Omental fat pad (tissue), 4 donors: ENCODE measurements at places on chromosomes 6 and 20.

GRCh38 chr6:1766654-1767053 lies 156.9 kb downstream of the FOXC1 start:
- DNase-seq: peak; percentile 35

GRCh38 chr6:11062715-11063114 lies 18.6 kb upstream of the ELOVL2 start:
- DNase-seq: no peak

DNA sequence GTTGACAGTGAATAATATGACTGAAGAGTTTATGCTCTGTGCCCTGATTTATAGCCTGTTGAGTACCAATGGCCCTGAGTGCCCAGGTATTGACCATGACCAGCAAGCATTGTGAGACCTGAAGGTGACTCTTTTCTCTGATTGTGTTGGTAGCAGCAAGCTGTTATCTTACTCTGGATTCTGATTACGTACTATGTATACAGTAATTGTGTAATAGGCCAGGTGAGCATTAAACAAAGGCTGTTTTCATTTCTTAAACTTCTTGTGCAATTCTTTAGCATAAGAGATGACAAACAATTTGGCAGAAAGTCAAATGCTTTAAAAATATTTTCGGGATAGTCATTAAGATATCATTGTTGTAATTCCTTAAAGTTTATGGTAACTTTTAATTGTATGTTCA lies 111.7 kb upstream of the PTPRK start:
- no peak for DNase-seq

- DNase-seq: no peak
Observed at GRCh38 chr6:156851454-156851921, 74.3 kb downstream of the ARID1B start.

- DNase-seq: no peak
Observed at GRCh38 chr6:16274483-16274882, 36.1 kb downstream of the GMPR start.

DNA sequence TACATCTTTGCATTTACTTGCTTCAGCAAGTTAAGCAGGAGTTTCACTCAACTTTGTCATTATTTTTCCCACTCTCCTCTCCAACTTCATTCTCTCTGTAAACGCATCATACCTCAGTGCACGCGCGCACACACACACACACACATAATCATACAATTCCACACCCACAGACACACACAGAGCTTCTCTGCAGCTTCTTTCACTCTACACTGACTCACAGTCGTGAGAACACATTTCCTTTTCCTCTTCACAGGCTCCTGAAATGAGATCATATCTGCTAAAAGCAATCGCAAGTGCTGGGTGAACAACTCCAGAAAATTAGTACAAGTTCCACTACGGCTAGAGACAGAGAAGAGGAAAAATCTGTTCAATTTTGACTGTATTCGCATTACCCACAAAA lies 215.4 kb downstream of the PTPRT start:
- DNase-seq: no peak

GRCh38 chr6:84057908-84058307 lies 24.3 kb downstream of the MRAP2 start:
- DNase-seq: no peak

DNA sequence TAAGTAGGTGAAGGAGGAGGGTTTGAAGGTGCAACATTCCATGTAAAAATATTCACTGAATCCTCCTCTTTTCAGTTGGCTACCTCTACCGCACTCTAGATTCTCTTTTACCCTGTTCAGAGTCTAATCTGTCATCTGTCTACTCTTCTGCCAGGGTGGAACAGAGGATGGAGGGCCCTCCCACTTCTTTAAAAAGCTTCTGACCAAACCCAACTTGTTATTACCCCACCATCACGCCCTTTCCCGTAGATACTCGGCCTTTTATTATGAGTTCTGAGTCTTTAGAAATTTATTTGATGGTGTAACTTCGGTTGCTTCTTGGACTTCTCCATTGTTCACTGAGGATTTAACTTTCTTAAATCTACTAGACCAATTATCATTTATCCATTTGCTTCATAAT lies 11.7 kb downstream of the STX11 start:
- DNase-seq: no peak

DNA sequence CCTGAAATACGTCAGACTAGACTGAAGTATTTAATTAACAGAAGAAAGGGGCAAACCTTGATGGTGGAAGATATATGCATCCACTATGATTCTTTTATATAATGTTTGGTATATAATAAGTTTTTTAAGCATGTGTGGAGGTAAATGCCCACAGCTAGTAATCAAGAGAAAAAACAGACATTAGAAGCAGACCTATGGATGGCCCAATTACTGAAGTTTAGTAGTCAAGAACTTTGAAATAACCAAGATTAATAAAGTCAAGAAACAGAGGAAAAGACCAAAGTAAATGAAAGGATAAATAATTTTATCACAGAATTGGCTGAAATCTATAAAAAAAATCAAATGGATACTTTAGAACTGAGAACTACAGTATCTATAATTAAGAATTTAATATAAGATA lies 15.3 kb downstream of the TTI1 start:
- DNase-seq: no peak

GRCh38 chr6:3442431-3443220 lies 14.2 kb downstream of the SLC22A23 start:
- no peak for DNase-seq

DNA sequence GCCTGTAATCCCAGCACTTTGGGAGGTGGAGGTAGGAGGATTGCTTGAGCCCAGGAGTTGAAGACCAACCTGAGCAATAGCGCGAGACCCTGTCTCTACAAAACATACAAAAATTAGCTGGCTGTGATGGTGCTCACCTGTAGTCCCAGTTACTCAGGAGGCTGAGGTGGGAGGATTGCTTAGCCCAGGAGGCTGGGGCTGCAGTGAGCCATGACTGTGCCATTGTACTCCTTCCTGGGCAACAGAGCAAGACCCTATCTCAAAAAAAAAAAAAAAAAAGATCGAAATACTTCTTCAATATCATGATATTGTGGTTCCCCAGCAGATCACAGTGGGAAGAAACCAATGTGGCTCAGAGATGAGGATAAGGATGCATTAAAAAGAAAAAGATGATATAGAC lies 47.6 kb downstream of the SOBP start:
- no peak for DNase-seq

GRCh38 chr6:97450087-97450486 lies 167.1 kb upstream of the MMS22L start:
- no peak for DNase-seq

DNA sequence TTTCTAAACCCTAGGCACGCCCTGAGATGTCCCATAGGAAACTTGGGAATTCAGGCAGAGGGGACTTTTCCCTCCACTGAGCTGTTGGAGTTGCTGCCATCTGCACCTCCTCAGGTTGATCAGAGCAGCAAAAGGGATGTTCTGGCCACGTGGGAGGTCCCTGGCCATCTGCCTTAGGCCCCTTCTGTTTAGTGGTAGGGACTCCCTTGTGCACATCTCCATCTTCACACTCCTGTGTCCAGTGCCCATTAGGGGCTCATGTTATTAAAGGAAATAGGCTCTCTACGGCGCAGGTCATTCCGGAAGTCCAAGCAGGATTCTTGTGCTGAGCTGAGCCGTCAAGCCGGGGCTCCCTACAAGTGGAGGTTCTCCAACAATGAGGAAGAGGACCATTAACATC lies 237.8 kb upstream of the RIN2 start:
- DNase-seq: no peak

DNA sequence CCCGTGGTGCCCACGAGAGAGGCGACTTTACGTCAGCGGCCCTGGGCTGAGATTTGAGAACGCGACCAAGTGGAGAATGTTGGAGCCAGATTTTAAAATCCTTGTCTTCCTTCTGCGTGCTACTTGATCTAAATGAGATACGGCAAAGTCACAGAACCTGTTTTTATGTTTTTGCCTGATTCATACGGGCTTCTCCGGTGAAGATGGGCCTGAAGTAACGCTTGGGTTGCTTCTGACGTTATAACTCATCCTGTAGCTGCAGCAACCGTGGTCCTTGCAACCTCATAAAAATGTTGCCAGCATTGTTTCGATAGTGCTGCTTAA lies 462 bp upstream of the SLC35B3 start:
- no peak for DNase-seq

GRCh38 chr6:90421666-90422065 lies 125.0 kb upstream of the BACH2 start:
- DNase-seq: no peak

DNA sequence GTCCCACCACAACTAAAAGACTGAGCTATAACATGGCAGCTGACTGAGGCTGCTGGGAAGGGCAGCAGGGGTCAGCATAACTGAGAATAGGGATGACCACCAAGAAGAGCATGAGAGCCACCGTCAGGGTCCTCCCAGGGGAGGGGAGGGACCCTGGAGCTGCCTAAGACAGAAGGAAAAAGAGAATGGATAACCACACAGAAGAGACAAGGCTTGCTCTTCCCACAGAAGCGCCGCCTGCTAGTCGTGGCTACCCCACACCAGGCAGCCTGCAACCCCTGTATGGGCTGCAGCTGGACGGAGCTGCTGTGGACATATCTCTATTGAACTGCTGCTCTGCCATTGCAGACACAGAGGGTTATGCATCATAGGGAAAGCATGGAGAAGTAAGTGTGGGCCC lies 132.0 kb upstream of the CHD6 start:
- DNase-seq: no peak

- DNase-seq: no peak
Observed at GRCh38 chr6:14235653-14236356, 118.2 kb downstream of the CD83 start.

- no peak for DNase-seq
Observed at GRCh38 chr6:143948208-143948607, 59.9 kb downstream of the PLAGL1 start.

- DNase-seq: no peak
Observed at GRCh38 chr20:1199212-1199873, 3.9 kb upstream of the C20orf202 start.

DNA sequence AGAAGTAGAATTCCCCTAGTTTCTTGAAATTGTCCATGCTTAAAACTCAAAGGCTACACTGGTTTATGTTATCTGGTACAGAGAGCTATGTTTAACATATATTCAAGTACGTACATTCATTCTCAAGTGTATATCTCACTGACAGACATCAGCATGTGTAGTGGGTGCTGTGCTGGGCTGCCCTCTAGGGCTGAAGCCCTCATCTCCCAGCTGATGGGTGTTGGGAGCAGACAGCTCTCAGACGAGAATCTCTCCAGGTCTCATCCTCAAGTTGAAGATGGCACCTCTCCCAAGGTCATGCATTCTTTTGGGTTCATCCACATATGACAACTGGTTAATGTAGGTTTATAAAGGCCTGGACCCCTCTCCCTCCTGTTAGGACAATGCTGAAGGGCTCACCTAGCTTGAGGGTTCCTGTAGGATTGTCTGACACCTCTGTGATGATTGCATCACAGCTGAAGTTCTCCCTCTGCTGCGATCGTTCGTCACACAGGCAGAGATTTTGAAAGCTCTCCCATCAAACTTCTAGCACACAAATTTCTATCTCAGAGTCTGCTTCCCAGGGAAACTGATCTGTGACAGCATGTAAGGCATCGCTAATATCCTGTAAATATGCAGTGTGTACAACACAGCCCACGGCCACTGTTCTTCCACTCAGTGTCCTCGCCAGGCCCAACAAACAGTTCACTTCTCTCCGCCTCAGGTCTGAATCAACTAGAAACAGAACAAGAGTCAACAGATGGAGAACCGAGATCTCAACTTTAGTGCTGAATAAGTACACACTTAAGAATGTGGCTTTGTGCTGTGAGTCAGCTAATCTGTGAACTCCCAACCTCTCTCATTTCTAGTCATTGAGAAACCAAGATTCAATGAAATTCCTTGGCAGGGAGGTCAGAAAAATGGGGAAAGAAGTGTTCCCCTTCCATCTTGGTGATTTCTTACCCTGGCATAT lies 43.2 kb downstream of the PREP start:
- no peak for DNase-seq

DNA sequence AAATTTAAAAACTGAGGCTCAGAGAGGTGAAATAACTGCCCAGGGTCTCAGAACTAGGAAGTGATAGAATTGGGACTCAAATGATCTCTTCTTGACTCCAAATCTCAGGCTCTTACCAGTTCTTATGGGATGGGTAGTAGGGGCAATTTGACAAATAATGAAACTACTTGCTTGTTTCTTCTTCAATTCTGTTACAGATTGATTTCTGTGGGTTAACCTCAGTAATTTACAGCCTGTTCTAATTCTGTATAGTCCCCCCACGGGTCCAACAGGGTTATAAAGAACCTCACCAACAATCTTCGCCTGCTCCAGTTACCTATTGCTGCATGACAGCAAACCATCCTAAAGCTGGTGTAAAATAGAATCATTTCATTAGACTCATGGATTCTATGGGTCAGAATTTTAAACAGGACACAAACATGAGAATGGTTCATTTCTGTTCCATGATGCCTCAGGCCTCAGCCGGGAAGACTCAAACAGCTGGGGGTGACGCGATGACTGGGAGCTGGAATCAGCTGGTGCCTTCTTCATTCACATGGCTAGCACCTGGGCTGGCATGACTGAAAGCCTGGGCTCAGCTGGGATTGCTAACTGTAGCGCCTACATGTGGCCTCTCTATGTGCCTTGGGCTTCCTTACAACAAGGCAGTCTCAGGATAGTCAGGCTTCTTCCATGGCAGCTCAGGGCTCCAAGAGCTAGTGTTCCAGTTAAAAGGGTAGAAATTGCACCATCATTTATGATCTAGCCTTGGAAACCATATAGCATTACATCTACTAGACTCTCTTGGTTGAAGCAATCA lies 6.6 kb upstream of the WFDC2 start:
- no peak for DNase-seq

GRCh38 chr6:84372290-84372689 lies 144.8 kb upstream of the CEP162 start:
- DNase-seq: no peak

DNA sequence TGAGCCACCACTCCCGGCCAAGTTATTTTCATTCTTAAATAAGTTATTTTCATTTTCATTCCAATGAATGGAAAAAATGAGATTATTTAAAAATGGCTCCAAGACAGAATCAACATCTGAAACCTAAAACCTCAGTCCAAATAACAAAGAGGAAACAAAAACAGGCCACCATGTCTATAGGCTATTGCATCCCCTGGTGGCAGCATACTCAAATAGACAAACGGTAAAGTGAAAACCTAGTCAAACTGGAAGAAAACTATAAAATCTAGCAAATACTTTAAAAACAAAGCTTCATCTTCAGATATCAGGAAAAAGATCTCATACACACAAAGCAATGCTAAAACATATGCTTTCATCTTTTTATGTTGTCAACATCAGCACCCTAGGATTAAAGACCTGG lies 20.9 kb downstream of the IL17A start:
- no peak for DNase-seq
